ENCODE measurements at places on chromosomes 2 and 18. TPM values are rescaled to one million over a fixed set of nuclear protein-coding genes. Genes with fewer than 3 reads are reported as not detected.

The G6PC2 gene
- not detected for total RNA-seq

The ANKRD62 gene
- total RNA-seq: not detected

- no peak for DNase-seq
These were observed 888.4 kb downstream of the BCL11A start for GRCh38 chr2:59665021-59665420.

- DNase-seq: no peak
These were observed 19.5 kb downstream of the SP140L start for GRCh38 chr2:230346465-230346864.

- no peak for DNase-seq
These were observed 981.6 kb downstream of the CNTNAP5 start for GRCh38 chr2:125006676-125007075.

GRCh38 chr18:37346048-37346447, 219.6 kb downstream of the CELF4 start:
- DNase-seq: peak; percentile 56
